ENCODE measurements at places on chromosomes 13 and 19.

GRCh38 chr13:66644855-66645460 lies 585.2 kb downstream of the PCDH9 start:
- no peak for DNase-seq

DNA sequence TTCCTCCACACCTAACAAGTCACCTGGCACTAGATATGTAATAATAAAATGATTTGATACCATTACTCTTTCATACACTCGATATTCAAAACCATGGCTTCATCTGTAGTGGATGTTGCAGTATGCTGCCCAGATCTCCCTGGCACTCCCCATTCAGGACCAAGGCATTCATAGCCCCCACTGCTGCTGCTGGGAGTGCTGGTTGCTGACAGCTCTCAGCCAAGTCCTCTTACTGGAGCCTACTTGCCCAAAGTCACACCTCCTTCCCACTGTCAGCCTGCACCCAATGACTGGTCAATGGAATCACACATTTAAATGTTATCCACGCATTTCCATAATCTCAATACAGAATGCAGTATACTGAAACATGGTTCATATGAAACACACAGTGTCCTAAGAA lies 3.7 kb downstream of the SUCLA2 start:
- no peak for DNase-seq

GRCh38 chr13:106161146-106161545 lies 374.3 kb downstream of the EFNB2 start:
- no peak for DNase-seq

DNA sequence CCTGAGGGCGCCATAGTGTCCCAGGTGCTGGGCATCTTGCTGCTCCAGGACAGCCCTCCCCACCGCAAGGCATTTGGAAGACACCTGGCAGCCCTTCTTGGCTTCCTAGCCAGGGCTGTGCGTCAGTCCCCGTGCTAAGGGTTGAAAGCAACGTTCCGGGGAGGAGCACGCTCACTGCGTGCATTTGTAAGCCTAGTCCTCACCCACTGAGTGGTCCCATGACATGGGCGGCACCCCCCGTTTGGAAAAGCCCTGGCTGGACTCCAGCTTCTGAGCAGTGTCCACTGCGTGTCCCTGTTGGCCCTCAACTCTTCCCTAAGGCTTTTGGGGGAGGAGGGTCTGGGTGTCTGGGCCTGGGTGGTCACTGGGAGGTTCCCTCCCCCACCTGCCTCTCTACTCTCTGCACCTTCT lies 76.3 kb upstream of the GPR183 start:
- no peak for DNase-seq

DNA sequence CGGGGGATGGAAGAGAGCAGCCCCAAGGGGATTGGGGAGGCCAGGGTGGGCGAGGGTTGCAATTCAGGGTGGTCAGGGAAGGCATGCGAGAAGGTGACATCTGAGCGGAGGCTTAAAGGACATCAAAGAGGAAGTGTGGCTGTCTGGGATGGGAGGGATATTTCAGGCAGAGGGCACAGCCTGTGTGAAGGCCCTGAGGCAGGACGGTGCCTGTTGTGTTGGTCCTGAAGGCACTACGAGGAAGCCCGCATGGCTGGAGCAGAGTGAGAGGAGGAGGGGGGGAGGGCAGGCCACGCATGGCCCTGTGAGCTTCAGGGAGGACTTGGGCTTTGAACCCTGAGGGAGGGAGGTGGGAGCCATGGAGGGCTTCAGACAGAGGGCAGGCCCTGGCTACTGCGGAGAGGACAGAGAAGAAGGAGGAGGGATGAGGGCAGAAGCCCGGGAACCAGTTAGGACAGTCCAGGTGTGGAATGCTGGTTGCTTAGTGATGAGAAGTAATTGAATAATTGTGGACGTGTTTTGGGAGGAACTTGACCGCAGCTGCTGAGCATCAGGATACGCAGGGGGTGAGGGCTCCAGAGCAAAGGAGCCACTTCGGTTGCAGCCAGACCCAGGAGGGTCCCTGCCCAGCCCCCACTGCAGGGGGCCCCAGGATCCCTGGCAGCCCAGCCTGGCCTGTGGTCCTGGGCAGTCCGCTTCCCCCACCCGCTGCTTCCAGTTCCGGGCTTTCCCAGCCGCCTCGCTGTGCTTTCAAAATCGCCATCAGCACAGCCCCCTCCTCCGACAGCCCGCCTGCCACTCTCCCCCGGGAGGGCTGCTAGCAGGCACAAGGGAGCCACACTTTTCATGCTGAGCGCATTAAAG lies 6.2 kb downstream of the TLE6 start:
- DNase-seq = no peak

- no peak for DNase-seq
Measured at GRCh38 chr13:99018418-99019180, 40.7 kb upstream of the DOCK9 start.

GRCh38 chr13:111927181-111927540 lies 139.8 kb upstream of the SOX1 start:
- DNase-seq = no peak

DNA sequence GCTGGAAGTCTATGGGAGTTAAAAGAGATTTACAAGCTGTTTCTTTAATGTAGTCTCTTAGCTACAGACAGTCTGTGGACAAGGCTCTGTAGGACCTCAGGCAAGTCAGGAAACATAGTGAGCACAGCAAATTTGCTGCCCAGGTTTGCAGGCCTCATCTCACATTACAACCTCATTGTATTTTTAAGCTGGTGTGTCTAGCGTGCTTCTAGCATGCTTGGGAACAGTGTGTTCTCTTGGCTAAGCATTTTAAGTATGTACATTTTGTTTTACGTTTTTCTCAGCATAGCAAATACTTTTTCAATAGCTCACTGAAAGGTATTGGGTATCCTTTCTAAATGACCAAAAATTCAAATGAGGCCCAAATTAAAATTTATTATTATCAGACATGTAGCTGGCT lies 113.2 kb downstream of the STARD13 start:
- DNase-seq = no peak

DNA sequence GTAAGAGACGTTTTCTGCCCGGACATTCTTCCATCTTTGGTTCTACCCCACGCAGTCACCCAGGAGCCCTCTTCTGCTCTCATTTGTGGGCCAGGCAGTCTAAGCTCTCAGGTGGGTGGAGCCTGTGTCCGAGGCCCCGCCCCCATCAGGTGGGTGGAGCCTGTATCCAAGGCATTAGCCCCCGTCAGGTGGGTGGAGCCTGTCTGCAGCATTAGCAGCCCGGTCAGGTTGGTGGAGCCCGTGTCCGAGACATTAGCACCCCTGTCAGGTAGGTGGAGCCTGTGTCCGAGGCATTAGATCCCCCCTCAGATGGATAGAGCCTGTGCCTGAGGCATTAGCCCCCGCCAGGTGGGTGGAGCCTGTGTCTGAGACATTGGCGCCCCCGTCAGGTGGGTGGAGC lies 45.5 kb upstream of the C13orf46 start:
- peak; percentile 10 for DNase-seq

GRCh38 chr19:49833599-49833998 lies 15.5 kb downstream of the MED25 start:
- no peak for DNase-seq

- DNase-seq = no peak
Measured at GRCh38 chr13:77048681-77049080, 21.7 kb upstream of the FBXL3 start.
